ENCODE measurements at places on chromosomes 4 and X.

DNA sequence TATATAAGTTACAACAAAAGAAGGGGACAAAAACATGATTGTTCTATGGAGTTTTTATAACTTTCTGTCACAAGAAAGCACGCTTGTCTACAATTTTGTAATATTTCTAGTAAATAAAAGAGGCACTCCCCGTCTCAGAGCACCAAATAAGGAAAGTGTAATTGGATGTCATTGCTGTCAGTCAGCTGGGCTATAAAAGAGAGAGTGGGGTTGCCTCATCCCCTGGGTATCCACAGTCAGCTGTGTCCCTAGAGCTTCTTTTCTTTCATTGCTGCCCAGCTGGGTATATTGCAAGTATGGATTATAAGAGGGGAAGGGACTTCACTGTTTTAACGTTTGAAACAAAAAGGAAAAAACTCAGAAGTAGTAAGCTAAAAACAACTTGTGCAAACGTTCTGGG is 61.3 kb downstream of the NPNT start:
- no peak for DNase-seq

DNA sequence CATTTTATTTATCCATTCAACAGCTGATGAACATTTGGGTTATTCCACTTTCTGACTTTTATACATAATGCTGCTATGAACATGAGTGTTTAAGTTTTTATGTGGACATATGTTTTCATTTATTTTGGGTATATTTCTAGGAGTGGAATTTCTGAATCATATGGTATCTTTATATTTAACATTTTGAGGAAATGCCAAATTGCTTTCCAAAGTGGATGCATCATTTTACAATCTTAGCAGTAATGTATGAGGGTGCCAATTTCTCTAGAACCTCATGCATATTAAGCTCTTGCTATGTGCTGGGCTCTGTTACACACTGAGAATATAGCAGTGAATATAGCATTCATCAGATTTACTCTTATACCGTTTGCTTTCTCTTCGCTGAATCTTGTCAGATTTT is 983.7 kb downstream of the STIM2 start:
- DNase-seq, result no peak

DNA sequence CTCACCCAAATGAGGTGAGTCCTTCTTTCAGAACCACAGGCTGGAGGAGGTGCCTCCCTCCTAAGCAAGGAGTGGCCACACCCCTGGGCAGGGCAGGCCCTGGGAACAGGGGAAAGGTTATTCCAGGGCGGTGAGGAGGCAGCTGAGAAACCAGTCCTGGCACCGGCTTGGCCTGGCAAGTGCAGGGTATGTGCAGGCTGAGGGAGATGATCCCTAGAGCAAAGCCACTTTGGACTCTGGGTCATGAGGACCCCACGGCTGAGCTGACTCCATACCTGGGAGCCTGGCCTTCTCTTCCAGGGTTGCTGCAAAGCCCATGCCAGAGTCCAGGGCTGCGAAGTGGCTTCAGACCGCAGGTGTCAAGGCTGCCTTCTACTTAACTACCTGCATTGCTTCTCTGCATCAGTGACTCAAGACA is 49.5 kb upstream of the HELT start:
- DNase-seq, result no peak

GRCh38 chr4:73723023-73723422 is 17.3 kb upstream of the CXCL8 start:
- DNase-seq, result no peak

- DNase-seq, result no peak
These were observed 19.5 kb upstream of the NFXL1 start for GRCh38 chr4:47933840-47934239.

DNA sequence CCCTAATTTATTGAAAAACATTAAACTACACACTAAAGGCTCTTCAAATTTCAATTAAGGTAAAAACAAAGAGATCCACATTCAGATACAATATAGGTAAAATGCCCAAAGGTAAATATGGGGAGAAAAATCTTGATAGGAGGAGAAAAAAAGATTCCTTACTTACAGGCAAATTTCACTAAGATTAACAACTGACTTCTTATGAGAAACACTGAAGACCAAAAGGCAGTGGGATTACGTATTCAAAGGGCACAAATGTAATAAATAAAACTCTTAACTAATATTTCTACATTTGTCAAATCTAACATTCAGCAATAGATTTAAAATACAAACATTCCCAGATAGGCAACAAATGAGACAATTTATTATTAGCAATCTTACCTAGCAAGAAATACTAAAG is 829.3 kb downstream of the SH3BGRL start:
- no peak for DNase-seq

- DNase-seq, result no peak
These were observed 19.9 kb downstream of the LRPAP1 start for GRCh38 chr4:3512279-3512678.

DNA sequence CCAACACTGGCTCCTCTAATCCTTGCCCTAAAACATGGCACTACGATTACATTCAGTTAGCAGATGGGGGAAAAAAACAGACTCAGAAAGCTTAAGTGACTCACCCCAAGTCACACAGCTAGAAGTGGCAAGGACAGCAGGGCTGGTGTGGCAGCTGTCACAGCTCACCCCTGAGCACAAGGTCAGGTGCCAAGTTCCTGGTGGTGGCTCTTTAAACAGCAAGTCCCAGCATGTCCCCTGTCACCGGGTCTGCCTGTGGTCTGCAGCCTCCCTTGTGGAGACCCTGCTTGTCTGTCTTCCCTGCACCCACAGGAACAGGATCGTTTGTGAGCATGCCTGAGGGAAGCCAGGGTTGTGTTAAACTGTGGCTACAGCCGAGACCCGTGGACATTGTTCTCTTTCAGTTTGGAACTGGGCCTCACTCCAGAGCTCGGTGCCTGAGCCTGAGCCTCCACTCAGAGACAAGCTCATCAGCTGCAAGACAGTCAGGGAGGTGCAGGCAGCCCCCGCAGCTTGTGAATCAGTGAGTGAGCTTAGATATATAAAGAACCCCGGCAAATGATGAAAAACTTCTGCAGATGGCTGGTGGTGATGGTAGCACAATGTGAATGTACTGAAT is 260.8 kb downstream of the BCOR start:
- no peak for DNase-seq

DNA sequence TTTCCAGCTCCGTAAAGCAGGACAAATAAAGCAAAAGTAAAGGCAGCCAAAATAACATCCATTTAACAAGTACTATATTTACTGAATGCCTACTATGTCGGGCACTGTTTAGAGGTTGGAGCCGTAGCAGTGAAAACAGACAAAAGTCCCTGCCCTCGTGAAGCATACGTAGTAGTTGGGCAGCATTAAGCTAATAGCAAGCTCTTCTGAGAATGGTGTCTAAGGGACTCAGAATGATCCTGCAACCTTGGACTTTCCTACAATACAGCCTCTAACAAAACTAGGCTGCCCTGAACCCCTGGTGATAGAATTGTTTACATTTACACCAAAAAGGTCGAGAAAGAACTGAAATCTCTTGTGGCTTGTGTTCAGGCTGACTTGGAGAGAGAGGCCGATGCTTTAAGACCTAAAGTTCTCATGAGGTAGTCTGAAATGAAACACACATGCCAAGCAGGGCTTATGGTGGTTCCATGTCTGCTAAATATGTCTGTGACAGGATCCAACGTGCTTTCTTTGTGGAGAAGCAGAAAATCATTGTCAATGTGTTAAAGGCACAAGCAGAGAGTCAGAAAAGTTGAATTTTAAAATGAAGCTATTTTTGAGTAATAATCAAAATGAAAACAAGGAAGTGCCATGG is 898 bp upstream of the PDGFC start:
- DNase-seq, result no peak

- no peak for DNase-seq
These were observed 190.2 kb upstream of the CPEB2 start for GRCh38 chr4:14812101-14812500.

GRCh38 chr4:88341227-88342192 is 37.1 kb upstream of the HERC6 start:
- DNase-seq, result no peak

DNA sequence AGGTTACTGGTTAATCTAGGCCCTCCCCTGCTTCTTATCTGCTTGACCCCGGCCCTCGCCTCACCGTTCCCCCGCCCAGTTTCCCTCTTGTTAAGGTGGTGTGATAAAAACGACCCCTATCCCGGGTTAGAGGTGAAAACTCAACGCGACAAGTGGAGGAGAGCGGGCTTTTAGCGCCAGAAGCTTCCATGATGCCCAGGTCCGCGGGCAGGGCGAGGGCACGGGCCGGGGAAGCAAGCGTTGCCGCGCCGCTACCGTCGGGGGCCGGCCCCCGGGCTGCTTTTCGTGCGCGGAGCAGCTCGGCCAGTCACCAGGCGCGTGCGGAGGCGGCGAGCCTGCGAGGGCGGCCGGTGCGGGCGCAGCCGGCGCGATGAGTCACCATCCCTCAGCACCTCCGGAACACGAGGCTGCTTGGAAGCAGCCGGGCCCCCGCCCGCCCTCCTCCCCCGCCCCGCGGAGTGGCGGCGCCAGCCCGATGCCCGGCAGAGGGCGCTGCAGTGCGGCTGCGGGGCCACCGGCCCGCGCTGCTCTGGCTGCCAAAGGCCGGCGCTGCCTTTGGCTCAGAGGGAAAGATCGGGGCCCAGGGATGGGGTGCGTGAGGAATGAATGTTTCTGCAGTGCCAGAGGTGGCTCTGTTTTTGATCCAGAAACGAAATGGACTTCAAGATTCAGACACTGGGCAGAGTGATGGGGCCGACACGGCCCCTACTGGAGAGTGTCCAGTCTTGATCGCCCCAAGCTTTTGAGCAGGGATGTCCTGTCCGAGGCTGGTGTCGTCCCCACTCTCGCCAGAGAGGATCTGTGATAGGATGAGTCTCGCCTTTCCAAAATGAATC is 107.8 kb downstream of the NHSL2 start:
- peak; percentile 19 for DNase-seq

DNA sequence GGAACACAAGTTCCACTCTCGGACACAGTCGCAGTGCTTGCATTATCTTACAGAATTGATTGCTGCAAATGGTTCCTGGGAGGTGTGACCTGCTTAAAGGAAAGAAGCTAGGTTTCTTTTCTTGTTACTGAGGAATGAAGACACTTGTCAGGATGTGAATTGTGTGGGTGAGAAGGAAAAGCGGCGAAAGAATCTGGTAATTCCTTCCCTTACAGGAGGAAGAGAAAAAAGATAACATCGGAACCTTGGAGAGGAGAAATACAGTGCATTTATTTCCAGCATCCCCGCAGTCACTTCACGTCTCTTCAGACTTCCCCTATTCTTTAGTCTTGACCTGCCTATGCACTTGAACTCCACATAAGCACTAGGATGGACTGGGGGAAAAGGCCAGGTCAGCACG is 389 bp upstream of the CCSER1 start:
- no peak for DNase-seq

- no peak for DNase-seq
These were observed 9.2 kb downstream of the LRRC66 start for GRCh38 chr4:52010986-52011385.

DNA sequence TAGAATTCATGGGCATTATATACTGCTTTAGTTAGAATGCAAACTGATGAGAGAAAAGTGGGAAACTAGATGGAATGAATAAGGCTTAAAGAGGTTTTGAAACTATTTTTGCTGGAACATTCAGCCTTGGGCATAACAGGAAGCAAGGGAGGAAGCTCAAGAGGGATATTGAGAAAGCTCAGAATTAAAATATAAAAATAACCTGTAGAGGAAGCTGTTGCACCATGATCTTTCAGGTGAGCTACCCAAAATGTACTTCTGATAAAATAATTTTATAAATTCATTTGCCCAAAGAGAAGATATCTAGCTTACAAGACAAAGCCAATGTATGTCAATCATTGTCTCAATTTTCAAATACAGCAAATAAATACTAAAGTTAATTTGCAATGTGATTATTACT is 11.3 kb downstream of the GC start:
- DNase-seq, result no peak

DNA sequence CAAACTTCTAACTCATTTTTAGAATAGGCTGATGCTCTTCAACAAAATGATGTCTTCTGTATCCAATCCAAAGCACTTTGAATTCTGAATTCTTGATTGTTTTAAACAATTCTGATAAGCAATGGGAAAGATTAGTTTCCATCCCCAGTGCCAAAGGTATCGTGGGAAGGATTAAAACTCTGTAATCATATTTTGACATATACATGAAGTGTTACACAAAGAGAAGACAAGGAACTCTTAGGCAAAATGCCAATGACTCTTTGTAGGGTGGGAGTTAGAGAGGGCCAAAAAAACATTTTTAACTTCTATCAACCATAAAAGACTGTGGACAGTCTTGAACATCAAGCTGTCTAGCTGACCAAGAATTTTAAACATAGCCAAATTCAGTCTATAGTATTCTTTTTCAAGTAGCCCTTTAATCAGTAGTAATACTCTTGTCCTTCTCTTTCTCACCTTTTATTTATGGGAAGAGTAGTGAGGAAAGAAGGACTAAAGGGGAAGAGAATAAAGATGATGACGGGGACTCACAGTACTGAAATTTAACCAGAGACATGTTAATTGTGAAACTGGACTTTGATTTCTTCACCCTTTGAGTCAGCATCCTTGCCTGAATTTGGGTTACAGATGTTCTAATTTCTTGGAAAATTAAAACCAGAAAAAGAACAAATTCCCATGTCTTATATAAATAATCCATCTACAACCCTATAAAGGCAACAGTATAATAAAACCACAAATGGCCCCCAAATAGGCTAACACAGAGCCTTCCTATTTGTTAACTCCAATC is 51.8 kb upstream of the VEGFD start:
- no peak for DNase-seq

- DNase-seq, result no peak
These were observed 61.9 kb upstream of the CLDN34 start for GRCh38 chrX:9905288-9905687.

DNA sequence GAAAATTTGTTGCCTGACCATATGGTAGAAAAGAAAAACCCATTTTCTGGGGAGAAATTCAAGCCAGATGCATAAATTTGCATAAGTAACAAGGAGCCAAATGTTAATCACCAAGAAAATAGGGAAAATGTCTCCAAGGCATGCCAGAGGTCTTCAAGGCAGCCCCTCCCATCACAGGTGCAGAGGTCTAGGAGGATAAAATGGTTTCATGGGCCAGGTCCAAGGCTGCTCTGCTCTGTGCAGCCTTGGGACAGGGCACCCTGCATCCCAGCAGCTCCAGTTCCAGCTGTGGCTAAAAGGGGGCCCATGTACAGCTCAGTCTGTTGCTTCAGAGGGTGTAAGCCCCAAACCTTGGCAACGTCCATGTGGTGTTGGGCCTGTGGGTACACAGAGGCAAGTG is 200.0 kb downstream of the LARP7 start:
- DNase-seq, result no peak

- DNase-seq, result no peak
These were observed 137.3 kb downstream of the BMPR1B start for GRCh38 chr4:94895081-94895480.
